Stimulated activated CD8-positive, alpha-beta memory T cell treated with anti-CD3 and anti-CD28 coated beads, Interleukin-4, amount 100 ng/mL, for 1 hour (primary cell): ENCODE measurements at places on chromosomes 2 and 18.
A peak's percentile ranks its signal among the peaks of the same experiment; 100 is the strongest.

GRCh38 chr2:64359892-64360657 is 93.9 kb upstream of the LGALSL start:
- DNase-seq, result no peak

GRCh38 chr2:100610381-100610831 is 47.6 kb downstream of the PDCL3 start:
- peak; percentile 66 for DNase-seq

- no peak for DNase-seq
These were observed 163.1 kb upstream of the RGPD4 start for GRCh38 chr2:107663632-107664031.

DNA sequence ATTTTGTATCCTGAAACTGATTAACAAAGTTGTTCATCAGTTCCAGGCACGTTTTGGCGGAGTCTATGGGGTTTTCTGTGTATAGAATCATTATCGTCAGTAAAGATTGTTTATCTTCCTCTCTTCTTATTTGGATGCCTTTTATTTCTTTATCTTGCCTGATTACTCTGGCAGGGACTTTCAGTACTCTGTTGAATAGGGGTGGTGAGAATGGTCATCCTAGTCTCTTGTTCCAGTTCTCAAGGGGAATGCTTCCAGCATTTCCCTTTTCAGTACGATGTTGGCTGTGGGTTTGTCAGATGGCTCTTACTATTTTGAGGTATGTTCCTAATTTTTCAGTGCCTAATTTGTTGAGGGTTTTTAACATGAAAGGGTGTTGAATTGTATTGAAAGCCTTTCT is 14.0 kb upstream of the SPDYA start:
- no peak for DNase-seq

GRCh38 chr2:127419112-127419430 is 844 bp downstream of the PROC start:
- DNase-seq, result no peak

GRCh38 chr18:78650926-78651325 is 328.7 kb upstream of the SALL3 start:
- no peak for DNase-seq

DNA sequence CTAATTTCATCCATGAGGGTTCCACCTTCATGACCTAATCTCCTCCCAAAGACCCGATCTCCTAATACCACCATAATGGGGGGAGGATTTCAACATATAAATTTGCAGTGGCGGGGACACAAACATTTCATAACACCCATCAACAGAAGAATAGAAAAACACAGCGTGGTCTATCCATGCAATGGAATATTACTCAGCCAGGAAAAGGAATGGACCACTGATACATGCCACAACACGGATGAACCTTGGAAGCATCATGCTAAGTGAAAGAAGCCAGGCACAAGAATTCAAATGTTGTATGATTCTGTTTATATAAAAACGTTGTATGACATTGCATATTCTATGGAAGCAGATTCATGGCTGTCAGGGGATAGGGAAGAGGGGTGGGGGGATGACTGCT is 2.7 kb downstream of the PRLH start:
- no peak for DNase-seq

- no peak for DNase-seq
These were observed 677.0 kb upstream of the FANCL start for GRCh38 chr2:58918141-58918540.

- DNase-seq, result no peak
These were observed 663.1 kb downstream of the ERBB4 start for GRCh38 chr2:211875488-211875887.

- DNase-seq, result no peak
These were observed 179.7 kb downstream of the ANAPC1 start for GRCh38 chr2:111704246-111704645.

GRCh38 chr18:40494603-40495002 is 1460.4 kb upstream of the PIK3C3 start:
- no peak for DNase-seq

DNA sequence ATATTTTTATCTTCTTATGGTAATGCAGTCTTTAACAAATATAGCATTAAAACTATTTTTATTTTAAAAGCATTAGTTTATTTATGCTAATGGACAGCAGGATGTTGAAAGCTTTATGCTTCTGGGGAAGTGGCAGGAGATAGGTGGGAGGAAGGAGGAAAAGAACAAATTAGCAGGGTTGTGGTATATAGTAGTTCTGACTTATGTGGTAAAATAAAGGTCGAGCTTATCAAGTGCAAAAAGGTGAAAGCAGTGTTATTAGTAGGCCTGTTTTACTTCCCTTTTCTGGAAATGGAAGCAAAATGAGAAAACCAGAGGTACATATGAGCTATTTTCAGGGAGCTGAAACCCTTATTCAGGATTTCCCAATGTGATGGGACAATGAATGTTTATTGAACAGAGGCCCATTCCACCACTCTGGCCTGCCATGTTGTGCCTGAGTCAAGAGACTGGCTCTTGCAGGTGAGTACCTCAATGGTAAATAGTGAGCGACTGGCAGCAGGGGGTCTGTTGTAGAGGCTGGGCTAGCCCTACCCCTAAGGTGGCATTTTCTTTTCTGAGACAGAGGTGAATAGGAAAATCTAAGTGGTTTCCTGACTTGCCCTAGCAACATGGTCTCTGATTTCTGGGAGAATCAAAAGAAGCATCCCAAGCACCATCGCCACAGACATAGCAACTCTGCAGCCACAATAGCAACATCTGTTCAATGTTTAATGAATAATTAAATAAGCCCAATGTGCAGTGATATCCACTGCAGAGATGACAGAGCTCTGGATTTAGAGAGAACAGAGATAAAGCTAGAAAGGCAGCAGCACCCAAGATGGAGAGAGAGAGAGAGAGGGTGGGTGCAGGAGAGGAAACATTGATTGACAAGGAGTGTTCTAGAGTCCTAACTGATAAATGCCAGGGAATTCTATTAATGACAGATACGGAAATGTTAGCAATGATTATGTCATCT is 119.7 kb downstream of the UPP2 start:
- DNase-seq, result no peak

GRCh38 chr2:12430407-12431133 is 286.2 kb upstream of the TRIB2 start:
- DNase-seq, result no peak

- no peak for DNase-seq
These were observed 891 bp upstream of the FTCDNL1 start for GRCh38 chr2:199851883-199852282.

DNA sequence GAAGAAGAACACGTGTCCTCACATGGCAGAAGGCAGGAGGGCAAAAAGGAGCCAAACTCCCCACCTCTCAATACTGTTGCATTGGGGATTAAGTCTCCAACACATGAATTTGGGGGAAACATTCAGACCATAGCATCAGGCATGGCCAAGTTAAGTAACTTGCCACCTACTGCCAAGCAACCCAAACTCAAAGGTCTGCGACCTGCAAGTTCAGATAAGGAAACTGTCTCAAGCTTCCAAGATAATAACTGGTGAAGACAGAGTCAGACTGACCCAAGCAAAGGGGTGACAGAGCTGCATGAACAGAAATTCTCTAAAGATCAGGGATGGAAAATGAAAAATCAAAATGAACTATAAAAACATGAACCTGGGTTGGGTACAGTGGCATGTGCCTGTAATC is 188.7 kb upstream of the SIX3 start:
- DNase-seq, result no peak

DNA sequence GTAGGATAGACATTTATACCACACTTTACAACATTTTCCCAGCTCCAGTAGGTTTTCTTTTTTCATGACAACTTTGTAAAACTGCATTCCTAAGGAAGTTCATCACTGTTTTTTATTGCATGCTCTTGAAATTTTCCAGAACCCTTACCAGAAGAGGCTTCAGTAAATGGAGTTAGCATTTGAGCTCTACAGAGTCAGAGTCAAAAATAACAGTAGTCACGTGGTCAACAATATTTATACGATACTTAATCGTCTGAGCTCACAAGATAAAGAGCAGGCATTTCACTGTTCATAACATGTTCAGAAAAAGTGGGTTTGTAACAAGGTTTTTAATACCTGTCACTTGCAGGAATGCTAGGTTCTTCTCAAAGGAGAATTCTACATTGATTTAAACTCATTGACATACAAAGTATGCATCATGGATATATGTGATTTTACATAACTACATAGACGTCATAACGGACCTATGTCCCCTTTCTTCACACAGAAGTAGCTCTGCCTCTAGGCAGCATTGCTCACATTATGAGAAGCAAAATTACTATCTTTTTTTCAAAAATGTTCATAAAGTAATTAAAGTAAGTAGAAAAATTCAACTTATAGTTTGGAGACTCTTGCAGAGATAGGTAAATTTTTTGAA is 187.0 kb upstream of the COL3A1 start:
- DNase-seq, result no peak

- no peak for DNase-seq
These were observed 11.4 kb upstream of the MAPRE2 start for GRCh38 chr18:35029770-35030169.

DNA sequence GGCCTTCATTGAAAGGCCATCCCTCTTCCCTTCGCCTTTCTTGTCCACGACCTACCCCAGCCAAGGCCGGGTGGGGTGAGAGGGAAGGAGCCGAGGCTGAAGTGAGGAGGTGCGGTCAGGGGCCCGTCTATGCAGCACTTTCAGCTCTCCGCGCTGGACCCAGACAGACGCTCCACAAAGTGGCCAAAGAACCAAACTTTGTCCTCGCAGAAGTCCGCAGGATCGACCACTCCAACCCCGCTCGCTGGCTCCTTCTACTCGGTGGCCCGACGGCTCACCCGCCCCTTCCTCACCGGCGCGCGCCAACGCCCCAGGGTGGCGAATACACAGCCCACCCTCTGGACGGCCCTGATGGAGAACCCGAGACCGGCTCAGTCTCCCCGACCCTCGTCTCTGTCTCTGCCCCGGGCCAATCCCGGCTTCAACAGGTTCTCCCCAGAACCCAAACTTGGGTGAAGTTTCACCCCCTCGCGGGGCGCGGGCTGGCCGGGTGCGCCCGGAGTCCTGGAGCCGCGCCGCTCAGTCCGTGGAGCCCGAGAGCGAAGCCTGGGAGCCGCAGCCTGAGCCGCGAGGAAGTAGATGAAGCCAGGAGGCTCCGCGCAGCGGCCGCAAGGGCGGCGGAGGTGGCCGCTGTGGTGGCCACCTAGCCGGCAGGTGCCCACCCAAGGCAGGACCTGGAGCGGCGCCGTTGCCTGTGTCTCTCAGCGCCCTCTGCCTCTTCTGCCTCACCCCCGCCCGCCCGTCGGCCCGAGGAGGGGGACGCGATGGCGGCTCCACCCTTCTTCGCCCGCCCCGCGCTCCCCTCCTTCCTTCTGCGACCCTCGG is 26.7 kb upstream of the ALPP start:
- DNase-seq, result no peak

- no peak for DNase-seq
These were observed 39.9 kb downstream of the SMAD4 start for GRCh38 chr18:51069885-51070284.

DNA sequence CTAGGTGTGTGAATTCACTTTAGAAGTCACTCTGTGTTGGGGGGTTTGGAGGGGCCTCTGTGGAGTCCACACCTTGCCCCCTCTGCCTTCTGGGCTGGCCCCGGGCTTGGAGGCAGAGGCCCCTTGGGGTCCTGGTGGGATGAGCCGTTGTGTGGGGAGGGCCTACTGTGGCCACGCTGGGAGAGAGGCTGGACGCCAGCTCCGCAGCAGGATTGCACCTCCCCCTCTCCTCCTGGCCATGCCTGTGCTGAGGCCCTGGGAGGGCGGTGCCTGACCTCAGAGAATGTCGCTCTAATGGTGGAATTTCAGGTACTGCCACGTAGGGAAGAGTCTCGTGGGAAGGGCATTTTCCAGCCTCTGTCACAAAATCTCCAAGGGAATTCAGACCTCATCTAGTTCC is 237.0 kb downstream of the ATAD2B start:
- DNase-seq, result no peak

DNA sequence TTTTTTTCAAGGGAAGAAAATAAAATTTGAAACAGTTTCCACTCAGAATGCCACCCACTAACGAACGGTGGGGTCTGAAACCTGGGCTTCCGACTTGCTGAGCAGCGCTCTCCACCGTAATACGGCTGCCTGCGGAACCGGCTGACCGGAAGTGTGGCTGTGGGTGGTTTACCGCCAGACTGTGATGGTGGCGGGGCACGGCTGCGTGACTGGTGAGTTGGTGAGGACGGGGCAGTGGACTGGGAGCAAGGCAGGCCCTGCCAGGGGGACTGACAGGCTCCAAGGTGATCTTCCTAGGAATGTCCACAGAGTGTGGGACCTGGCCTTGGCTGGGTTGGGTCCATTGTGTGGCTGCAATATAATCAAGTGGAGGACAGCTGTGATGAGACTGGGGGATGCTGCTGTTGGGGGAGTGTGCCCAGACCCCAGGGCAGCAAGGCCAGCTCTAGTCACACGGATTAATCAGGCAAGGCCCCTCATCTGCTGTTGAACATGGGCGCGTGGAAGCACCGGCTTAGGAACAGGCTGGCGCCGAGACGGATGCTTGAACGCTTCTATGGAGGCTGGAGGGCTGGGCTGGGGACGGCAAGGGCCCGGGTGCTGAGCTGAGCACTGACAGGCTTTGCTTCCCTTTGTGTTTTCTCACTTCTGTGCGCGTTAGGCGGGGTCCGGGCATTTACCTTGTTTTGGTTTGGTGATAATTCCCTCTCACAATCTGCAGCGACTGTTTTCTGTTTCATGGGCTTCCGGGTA is 357.7 kb upstream of the SPRED2 start:
- no peak for DNase-seq

- DNase-seq, result no peak
These were observed 25.4 kb downstream of the VPS54 start for GRCh38 chr2:63993871-63994270.

DNA sequence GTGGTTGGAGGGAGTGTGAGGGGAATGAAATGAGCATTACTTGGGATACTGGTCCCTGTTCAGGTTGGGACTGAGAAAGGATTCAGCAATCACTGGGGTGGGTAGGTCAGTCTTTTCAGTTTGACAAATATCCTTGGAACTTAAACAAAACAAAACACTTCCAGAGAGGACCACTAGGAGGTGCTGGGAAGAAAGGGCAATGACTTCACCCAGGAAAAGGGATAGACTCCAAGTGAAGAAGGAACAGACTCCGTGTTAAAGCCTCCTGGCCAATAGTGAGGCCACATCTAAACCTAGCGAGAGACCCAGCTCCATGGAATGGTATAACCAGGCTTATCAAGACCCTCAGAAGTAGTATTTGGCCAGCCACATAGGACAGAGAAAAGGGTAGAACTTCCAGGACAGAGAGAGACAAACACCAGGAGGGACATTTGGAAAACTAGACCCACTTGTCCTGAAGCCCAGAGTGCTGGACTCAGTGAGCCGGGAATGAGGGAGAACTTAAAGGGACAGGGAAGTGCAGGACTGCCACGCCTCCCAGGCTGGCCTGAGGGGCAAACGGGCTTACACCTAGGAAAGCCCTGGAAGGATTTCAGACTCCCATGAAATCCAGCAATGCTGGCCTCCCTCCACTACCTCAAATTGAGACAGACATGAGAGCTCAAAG is 19.6 kb upstream of the KCNG3 start:
- no peak for DNase-seq

DNA sequence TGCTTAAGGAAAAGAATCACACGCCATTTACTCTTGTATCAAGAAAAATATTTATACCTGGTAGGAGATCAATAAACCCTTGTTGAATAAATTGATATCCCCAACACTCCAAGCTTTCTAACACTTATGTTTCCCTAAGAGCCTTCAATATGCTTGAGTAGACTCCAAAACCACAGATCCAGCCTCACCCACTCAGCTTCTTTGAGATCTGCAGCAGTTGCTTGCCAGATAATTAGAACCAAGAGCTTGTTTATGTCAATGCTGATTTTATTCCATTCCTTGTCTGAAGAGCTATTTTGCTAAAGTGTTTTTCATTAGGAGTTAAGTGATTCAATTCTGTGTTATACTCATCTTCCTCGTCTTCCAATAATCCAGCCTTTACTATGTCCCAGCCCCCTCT is 26.3 kb upstream of the CRIM1 start:
- DNase-seq, result no peak

- DNase-seq, result no peak
These were observed 495.3 kb downstream of the IRS1 start for GRCh38 chr2:226304308-226304707.
